Stimulated activated CD8-positive, alpha-beta memory T cell treated with anti-CD3 and anti-CD28 coated beads, Interleukin-2, amount 100 ng/mL, for 1 hour (primary cell): ENCODE measurements at places on chromosomes 16 and 17.
A peak's percentile ranks its signal among the peaks of the same experiment; 100 is the strongest.

DNA sequence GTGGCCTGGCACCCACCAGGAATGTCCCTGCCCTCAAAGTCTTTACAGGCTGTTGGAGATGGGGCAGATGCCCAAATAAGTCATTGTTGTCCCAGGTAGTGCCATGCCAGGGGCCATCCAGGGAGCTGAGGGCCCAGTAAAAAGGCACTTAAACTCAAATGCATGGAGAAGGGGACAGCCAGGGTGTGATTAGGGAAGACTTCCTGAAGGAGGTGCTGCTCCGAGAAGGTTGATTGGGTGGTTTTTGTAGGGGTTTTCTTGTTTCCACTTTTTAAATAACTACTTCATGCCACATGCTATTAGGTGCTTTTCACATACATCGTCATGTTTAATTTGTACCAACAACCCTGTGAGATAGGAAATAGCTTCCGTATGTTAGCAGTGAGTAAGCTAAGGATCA, 66.9 kb downstream of the RAI1 start:
- no peak for DNase-seq

GRCh38 chr17:82349287-82349701, 9.8 kb upstream of the TEX19 start:
- no peak for DNase-seq

GRCh38 chr16:2963723-2964474, at the start of gene KREMEN2:
Gene KREMEN2 (plus strand): TSS chr16:2964275. CDS start chr16:2964521, 246 bp downstream.
- DNase-seq = no peak

- DNase-seq = no peak
These were observed 76.1 kb downstream of the FTO start for GRCh38 chr16:53780051-53780450.

DNA sequence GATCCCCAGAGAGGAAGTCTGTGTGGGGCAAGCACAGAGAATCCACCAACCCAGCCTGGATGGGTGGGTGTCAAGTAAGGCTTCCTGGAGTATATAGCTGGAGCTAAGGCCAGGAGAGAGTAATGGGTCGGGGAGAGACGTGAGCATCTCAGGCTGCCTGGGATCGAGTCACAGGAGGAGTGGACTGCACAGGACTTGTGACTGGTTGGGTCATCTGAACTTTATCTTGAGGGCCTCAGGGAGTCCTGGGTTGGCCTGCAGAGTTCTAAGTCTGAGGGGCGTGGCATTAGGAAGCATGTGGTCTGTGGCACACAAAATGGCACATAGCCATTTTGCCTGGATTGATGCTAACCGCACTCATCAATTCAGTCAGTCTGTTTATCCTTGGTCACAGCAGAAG, 1.5 kb downstream of the PLA2G15 start:
- no peak for DNase-seq

DNA sequence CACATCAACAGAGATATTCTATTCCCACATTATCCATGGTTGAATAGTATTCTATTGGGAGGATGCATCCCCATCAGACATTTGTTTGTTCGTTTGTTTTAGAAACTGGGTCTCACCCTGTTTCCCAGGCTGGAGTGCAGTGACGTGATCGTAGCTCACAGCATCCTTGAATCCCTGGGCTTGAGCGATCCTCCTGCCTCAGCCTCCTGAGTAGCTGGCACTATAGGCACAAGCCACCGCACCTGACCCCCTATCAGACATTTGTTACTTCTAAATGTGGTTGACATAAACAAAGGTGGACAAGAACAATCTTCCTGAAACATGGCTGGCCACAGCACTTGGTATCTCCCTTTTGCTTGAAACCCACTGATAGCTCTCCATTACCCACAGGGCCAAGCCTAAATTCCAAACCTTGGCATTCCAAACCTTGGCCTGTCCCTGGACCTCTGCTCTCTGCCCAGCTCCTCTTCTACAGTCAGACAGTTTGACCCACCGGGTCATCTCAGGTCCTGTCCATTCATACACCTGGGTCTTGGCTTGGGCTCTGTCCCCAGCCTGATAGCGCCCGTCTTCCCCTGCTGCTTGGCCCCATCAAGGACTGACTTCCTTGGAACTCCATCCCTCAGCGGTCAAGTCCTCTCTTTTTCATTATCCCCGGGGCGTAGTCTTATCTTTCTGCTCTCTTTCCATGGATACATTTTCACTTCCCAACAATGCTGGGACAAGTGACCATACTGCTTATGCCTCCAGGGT, 1.5 kb upstream of the PRR29 start:
- DNase-seq = no peak

DNA sequence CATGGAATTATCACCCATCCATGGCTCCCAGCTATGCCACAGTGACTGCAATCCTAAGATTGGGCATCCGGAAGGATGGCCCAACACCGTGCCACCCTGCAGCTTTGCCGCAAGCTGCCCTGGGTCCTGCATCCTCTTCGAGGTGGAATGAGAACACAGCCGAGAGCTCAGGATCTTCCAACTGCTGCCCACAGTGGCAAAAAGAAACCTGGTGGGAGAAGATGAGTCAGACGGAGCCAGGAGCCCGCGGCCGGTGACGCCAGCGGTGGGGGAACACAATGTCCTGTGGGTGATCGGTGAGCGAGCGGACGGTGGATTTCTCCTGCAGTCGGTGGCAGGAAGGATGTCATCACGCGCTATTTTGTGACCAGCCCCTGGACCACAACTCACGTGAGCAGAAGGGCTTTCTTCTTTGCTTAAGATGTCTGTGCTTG, 20.1 kb downstream of the CD7 start:
- DNase-seq = peak; percentile 73

DNA sequence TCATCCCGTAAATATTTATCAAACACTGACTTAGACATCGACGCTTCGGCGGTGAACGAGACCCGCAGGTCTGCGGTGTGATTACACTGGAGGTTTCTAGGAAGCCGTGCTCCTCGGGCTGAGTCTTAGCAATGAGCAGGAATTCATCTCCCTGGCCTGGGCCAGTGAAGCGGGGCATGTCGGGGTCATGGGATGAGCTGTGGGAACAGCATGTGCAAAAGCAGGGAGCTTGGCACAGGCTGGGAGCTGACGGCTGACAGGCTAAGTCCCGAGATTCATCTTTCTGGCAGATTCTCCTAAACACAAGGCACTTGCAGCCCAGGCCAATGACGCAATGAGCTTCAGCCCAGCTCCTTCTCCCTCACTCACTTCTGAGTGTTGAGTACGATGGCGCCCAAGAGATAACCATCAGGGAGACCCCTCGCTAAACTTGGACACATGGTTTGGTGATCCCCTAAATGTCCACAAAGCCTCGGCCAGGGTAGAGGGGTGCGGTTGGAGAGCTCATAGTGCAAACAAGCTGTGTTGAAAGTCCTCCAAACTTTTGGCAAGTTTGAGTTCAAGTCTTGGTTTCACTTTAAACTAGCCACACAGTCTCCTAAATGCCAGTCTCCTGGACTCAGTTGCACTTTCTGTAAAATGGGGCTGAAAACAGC, 12.8 kb downstream of the CRISPLD2 start:
- no peak for DNase-seq

DNA sequence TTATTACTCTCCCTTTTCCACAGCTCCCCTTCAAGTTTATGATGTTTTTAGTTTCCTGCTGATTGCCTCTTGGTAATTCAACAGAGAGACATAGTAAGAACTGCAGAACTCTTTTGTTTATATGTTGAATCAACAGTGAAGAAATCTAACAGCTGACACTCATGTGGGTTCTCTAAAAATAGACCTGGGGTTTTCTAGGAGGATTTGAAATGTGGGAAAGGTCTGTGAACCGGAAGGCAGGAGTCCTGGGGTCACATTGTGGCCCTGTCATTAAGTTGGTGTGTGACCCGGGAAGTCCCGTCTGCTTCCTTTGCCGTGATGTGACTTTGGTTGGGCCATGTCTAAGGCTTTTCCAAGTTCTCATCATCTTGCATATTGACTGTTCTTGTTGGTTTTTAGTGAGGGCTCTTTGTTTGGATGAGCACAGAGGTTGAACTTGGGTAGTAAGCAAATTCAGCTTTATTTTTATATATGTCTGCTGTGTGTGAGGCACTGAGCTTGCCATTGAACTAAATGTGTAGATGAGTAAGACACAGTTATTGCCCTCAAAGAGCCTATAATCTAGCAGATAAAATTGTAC, 48.5 kb upstream of the HS3ST3A1 start:
- no peak for DNase-seq
